ENCODE measurements at places on chromosomes 6 and 20.

DNA sequence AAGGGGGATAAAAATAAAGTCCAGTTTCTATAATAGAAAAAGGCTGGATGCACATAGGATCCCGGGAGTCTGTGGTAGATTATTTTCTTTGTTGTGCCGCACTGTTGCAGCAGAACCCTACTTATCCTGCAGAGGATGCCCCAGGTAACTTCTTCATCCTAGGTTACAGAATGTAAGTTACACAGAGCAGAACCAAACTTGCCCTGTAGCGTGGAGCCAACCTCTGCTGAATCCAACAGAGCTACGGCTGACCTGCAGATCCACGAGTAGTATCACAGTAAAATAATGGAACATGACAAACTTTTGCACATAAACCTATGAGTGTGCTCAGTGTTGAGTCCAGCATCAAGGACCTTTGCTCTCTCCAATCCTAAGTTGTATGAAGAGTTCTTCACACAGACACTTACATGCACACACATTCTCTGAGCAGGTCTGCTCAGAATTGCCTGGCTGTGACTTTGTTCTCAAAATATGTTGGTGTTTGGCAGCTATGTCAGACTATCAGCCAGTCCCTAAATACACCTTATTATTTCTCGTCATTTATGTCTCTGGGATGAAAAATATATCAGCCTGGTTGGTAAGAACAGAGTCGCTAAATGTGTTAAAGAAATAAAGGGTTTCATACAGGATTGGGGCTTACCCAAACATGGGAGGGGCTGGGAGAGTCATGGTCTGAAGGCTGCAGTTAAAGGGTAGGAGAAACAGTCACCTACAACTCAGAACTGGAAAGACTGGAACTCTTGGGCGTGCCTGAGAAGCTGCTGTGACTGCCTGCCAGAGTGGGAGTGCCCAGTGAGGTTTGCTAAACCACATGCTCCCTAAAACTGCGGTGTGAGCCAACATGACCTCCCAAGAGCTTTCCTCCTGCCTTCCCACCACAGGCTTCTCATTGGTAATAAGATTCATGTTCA is 165.1 kb upstream of the SLC24A3 start:
- no peak for DNase-seq

DNA sequence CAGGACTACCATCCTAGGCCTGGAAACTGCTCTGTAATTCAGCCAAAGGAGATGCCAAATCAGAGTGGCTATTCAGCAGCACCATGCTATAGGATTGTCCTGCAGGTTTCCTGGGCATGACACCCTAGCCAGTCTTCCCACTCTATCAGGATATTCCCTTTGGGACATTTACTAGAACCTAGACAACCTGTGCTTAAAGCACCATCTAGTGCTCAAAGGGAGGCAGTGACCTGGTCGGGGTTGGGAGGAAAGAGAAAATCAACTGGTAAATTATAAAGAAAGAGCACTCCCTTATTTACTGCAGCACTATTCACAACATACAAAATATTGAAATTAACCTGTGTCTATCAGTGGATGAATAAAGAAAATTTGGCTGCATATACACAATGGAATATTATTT is 67.2 kb upstream of the SMLR1 start:
- no peak for DNase-seq

DNA sequence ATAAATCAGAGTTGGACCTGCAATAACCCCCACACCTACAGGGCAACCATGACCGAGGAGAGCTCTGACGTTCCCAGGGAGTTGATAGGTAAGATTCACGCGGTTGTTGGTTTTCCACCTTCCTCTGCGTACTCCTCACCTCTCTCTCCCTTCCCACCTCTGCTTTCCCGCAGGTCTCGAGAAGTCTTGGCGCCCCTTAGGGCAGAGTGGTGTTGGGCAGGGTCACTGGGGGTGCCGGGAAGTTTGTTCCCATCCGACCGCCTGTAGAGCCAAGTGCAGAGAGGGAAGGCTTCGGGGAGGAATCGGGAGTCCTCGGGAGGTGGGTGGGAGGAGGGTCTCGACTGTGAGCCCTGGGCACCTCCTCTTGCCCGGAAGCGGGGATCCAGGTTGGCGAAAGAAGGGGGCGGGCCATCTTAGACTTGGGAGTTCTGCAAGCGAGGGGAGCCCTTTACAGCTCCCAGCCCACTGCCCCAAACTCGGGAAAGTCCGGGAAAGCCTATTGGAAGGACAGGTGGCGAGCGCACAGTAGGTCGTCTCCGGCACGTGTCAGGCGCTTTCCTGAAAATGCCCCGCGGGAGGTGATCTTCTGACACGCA is 672 bp downstream of the CARMIL1 start:
- DNase-seq, result no peak

DNA sequence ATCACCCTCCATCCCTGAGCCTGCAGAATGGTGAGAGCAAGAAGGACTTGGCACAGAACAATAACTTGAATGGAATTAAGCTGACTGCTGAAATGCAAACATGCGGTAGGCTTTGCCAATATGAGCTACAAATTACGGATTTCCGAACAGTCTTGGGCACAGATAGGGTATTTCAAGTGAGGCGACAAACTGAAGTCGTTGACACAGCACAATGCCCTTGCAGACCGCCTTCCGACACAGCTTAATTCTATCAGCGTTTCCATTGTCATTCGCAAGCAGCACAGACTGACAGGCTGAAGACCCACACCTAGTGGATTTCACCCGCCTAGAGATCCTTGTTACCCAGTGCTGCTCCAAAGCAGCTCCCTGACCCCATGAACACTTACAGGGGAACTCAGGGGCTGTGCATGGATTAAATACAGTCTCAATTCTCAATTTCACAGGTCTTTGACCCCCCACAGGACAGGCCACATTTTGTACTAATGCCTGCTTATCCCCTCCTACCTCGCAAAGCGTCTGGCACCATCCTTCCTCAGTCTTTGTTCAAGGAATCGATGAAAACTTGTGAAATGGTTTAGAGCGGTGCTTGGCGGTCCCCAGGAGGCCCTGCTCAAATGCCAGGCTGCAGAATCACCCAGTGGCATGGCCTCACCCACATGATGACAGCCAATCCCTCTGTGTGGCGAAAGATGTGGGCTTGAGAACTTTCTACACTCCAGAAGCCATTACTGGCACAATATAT is 34.6 kb downstream of the RAMACL start:
- DNase-seq, result no peak

DNA sequence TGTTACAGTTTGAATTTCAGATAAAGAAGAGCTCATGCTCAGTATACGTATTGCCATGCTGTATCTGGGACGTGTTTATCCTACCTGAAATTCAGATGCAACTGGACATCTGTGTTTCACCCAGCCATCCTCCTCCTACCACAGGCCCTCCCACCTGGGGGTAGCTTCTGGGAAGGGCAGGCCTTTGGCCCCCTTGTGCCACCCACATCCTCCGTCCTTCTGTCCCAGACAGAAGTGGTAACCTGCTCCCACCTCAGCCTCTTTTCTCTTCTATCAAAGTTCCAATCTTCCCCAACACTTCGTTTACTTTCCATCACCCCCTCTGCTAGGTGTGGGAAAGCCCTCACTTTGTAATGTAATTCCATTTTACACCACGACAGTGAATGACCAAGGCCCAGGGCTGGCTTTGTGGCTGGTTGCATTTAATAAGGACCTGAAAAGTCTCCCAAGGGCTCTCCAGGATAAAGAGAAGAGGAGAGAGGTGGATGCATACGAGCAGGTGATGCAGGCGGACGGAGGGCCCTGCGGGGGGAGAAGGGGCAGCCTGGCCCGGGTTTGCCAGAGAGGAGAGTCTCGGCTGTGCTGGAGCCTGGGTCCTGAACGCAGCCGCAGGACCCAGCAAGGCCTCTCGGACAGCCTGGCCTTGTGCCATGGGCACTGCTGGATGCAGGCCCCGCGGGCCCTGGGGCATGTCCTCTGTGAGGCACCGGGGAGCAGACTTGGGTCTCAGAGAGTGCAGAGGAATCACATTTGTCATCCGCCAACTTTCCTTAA is 98.4 kb downstream of the PSMB1 start:
- no peak for DNase-seq

- DNase-seq, result no peak
These were observed 133.1 kb downstream of the LY86 start for GRCh38 chr6:6721606-6722005.
